Esophagus muscularis mucosa (tissue), 4 donors: ENCODE measurements at places on chromosomes 3 and 15.
A peak's percentile ranks its signal among the peaks of the same experiment; 100 is the strongest.

DNA sequence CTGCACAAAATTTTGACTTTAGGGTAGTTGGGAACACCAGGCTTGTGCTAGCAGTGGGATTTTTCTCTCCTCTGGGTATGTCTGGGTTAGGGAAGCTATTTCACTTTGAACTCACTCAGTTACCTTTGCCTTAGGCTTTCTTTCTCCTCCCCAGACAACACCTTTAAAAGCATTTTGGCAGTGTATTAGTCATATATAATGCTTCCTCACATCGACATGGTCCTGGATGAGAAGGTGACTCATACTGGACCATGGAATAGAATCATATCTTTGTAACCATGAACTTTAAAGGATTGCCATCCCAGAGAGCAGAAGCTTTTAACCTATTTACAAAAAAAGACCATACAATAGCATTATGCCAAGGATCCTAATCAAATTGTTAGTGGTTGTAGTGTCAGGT lies 2.7 kb downstream of the RYR3 start:
- H3K4me3 ChIP-seq: no peak overlapping the region
- no peak overlapping the region for H3K27ac ChIP-seq
- DNase-seq: peak; percentile 26
- no peaks in the 10 kb centered on the region for H3K27me3 ChIP-seq

DNA sequence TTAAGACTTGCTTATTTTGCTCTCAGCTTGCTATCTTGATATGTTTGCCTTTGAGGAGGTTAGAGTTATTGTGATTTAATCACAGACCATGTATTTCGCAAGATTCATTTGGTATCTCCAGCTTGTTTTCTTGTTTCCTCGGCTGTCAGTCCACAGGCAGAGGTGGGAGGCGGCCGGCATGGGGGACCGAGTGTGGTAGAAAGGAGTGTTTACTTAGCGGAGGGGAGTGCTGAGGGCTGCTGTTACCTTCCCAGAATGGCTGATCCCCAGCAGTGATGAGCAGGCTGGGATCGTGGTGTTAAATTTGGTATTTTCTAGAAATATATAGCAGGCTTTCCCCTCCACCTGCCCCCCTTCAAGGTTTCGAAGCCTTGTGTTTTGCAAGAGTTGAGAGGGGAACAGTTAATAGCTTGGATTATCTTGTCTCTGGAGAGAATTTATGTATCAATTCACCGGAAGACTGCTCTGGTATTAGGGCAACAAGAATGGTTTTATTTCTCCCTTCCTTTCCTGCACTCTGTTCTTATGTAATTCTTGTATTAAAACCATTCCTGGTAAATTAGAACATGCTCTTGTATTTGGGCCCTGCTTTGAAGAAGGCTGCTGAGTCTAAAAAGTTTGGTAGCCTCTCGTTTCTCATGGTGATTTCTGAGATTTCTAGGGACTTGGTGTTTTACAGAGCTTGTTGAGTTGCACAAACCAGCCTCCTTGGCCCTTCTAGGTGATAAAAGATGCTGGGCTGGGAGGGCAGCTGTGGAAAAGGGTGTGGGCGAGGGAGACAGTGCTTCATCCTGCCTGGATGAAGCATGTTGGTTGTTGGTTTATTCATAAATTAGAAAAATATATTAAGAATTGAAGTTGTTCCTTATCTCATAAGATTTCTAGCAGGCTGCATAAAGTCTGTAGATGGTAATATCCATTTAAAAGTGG lies 151.4 kb downstream of the IGF1R start:
- peak overlapping the region; percentile 36 for H3K4me3 ChIP-seq
- no peaks in the 10 kb centered on the region for H3K27me3 ChIP-seq
- H3K36me3 ChIP-seq: no peaks in the 10 kb centered on the region
- peak overlapping the region; percentile 67 for H3K27ac ChIP-seq

DNA sequence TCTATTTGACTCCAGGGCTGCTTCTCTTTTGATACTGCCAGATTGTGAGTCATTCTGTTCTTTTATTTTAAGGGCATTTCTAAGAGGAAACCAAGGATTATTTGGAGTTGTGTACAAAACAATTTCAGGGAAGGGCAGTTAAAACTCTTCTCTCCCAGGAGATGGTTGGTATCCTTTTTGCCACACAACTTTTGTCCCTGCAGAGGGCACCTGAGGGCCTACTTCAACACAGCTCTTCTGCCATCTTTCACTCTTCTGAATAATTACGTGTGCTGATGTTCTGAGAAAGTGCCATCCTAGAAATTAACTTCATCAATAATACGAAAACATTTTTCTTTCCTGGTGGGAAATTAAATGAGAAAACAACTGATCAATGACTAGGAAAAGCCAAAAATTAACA lies 75.7 kb upstream of the GADL1 start:
- H3K4me1 ChIP-seq: no peaks in the 10 kb centered on the region
- no peaks in the 10 kb centered on the region for H3K36me3 ChIP-seq
- no peak overlapping the region for H3K27ac ChIP-seq
- no peak overlapping the region for H3K4me3 ChIP-seq

GRCh38 chr3:12891985-12892839 lies 50.8 kb upstream of the RPL32 start:
- no peak overlapping the region for H3K27ac ChIP-seq
- no peaks in the 10 kb centered on the region for H3K36me3 ChIP-seq
- peak overlapping the region; percentile 34 for H3K4me3 ChIP-seq
- DNase-seq: no peak
- H3K4me1 ChIP-seq: peaks cover 31% of the 10 kb centered on the region

DNA sequence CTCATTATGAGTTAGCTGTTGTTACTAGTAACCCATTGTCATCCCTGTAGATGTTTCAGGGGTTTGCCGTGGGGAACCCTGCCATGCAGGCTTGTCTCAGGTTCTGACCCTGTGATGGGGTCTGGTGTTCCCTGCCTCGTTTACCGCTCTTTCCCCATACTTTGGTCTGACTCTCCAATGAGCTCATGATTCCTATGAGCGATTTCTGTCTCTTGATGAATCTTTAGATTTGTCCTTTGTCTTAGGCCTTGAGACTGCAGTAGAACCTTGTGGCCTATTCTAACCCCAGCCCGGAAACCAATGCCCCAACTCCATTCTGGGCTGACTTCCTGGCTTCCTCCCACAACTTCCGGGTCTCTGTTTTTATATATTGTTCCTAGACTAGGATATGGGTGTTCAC lies 11.3 kb upstream of the IQGAP1 start:
- no peak overlapping the region for H3K27ac ChIP-seq
- H3K4me1 ChIP-seq: peaks cover 6% of the 10 kb centered on the region
- H3K27me3 ChIP-seq: no peaks in the 10 kb centered on the region
- H3K36me3 ChIP-seq: no peaks in the 10 kb centered on the region

GRCh38 chr3:127329631-127330285 lies 41.9 kb upstream of the PRR20G start:
- DNase-seq: peak; percentile 50

- no peak overlapping the region for H3K4me3 ChIP-seq
- H3K27ac ChIP-seq: peak overlapping the region; percentile 43
- no peak for DNase-seq
- no peaks in the 10 kb centered on the region for H3K27me3 ChIP-seq
- H3K4me1 ChIP-seq: peaks cover 18% of the 10 kb centered on the region
Observed at GRCh38 chr15:65212097-65212496, 824 bp upstream of the CILP start.

GRCh38 chr15:35211240-35211902 lies 126.3 kb upstream of the NANOGP8 start:
- H3K4me1 ChIP-seq: peaks cover 3% of the 10 kb centered on the region
- DNase-seq: no peak
- no peak overlapping the region for H3K27ac ChIP-seq
- no peaks in the 10 kb centered on the region for H3K27me3 ChIP-seq
- H3K36me3 ChIP-seq: no peaks in the 10 kb centered on the region
- H3K4me3 ChIP-seq: no peak overlapping the region

DNA sequence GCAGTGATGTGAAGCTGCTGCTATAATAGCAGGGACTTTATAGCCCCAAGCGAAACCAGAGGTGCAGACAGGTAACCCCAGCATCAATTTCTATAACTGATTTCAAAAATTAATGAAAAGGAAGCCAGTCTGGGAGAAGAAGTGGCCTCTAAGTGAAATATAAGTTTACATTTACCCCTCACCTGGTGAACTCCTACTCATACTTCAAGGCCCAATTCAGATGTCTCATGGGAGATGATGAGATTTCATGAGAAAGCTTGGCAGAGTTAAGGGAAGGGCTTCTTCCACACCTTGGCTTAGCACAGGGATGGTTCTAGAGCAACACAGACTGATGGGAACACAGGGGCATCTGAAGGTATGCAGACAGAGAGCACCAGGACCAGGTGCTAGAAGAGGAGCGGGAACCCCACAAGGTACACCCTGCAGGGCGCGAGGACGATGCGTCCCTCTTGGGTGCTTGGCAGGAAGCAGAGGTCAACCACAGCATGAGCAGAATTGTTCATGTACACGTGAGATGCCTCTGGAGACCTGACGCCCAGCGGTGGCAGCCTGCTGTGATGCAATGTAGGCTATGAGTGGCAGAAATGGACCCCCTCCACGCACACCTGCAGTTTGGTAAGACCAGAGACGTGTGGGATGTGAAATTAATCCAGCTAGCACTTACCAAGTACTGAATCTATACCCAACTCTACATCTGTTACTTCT lies 102.9 kb downstream of the SRGAP3 start:
- H3K4me1 ChIP-seq: peaks cover 13% of the 10 kb centered on the region
- no peak for DNase-seq
- H3K36me3 ChIP-seq: no peaks in the 10 kb centered on the region
- H3K27me3 ChIP-seq: no peaks in the 10 kb centered on the region
- no peak overlapping the region for H3K27ac ChIP-seq

DNA sequence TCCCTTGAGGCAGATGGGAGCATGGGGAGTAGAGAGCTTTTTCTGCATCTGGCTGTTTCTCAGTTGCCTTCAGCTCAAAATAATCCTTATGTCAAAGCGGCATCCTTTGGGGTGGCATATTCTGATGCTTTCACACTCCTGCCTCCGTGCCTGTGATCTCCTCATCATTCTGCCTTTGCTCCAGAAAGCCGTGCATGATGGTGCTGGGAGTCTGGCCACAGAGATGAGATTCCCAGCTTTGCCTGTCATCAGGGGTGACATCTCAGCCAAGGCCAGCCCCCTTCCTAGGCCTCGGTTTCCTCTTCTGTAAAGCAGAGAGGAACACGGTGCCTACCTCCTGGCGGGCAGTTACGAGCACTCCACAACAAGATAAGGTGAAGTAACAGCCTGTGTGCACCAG lies 96.3 kb upstream of the ALDH1A3 start:
- H3K27ac ChIP-seq: no peak overlapping the region
- H3K27me3 ChIP-seq: no peaks in the 10 kb centered on the region
- H3K4me3 ChIP-seq: no peak overlapping the region
- no peaks in the 10 kb centered on the region for H3K4me1 ChIP-seq
- DNase-seq: peak; percentile 39
- no peaks in the 10 kb centered on the region for H3K36me3 ChIP-seq

- H3K4me1 ChIP-seq: peaks cover 14% of the 10 kb centered on the region
- H3K27ac ChIP-seq: no peak overlapping the region
- H3K4me3 ChIP-seq: no peak overlapping the region
- H3K36me3 ChIP-seq: no peaks in the 10 kb centered on the region
- peaks cover 11% of the 10 kb centered on the region for H3K27me3 ChIP-seq
- DNase-seq: no peak
Observed at GRCh38 chr15:78689626-78690025, 48.6 kb upstream of the CHRNB4 start.

- H3K4me1 ChIP-seq: peaks cover 18% of the 10 kb centered on the region
- peak overlapping the region; percentile 71 for H3K27ac ChIP-seq
- H3K27me3 ChIP-seq: no peaks in the 10 kb centered on the region
- peak; percentile 91 for DNase-seq
Observed at GRCh38 chr15:61051569-61052031, 177.5 kb downstream of the RORA start.

- H3K36me3 ChIP-seq: no peaks in the 10 kb centered on the region
- DNase-seq: no peak
- no peak overlapping the region for H3K27ac ChIP-seq
- no peaks in the 10 kb centered on the region for H3K27me3 ChIP-seq
Observed at GRCh38 chr3:193883551-193883950, 252.4 kb upstream of the HES1 start.

- H3K36me3 ChIP-seq: no peaks in the 10 kb centered on the region
- H3K4me1 ChIP-seq: peaks cover 21% of the 10 kb centered on the region
- no peaks in the 10 kb centered on the region for H3K27me3 ChIP-seq
- no peak overlapping the region for H3K27ac ChIP-seq
Observed at GRCh38 chr3:30742796-30743619, 136.6 kb downstream of the TGFBR2 start.

DNA sequence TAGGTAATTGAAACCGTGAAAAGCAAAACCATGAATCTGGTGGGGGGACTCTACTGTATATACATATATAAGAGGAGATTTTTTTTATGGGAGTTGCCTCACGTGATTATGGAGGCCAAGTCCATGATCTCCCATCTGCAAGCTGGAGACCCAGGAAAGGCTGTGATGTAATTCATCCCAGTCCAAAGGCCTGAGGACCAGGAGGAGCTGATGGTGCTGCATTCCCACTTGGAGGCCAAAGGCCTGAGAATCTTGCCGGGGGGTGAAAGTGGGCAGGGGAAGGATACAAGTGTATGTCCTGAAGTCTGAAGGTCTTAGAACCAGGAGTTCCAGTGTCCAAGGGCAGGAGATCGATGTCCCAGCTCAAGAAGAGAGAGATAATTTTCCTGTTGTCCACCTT lies 37.1 kb upstream of the CEMIP start:
- no peaks in the 10 kb centered on the region for H3K27me3 ChIP-seq
- no peak overlapping the region for H3K4me3 ChIP-seq
- H3K27ac ChIP-seq: no peak overlapping the region

DNA sequence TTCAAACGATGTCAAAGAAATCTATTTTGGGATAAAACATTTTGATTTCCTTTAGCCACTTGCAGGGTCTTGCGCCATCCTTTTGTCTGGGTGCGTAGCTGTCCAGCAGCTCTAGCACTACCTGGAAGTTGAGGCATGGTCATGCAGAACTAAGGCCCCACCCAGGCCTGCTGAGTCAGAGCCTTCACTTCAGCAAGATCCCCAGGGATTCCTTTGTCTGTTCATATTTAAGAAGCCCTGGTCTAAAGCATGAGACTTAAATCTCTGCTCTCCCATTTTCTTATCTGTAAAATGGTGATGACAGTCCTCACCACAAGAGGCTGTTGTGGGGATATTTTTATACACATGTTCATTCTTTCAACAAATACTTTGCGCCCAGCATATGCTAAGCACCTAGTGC lies 99.0 kb upstream of the CTDSPL start:
- no peak overlapping the region for H3K27ac ChIP-seq
- H3K27me3 ChIP-seq: no peaks in the 10 kb centered on the region
- peaks cover 12% of the 10 kb centered on the region for H3K36me3 ChIP-seq
- DNase-seq: no peak

DNA sequence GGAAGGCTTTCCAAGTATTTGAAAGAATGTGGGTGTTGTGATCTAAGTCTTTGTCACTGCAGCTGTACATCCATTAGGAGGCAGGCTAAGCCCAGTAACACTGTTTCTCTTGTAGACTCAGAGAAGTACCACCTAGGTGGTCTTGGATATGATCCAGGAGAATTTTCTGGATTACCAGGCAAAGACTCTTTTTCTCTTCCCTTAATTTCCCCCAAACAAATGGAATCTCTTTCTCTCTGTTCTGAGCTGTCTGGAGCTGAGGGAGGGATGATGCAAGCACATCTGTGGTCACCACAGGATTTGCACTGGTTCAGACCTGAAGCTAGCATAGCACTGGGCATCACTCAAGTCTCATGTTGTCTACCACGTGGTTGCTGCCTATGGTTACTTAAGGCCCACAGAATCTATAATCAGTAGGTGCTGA lies 227.6 kb downstream of the NECTIN3 start:
- H3K4me3 ChIP-seq: no peak overlapping the region
- no peak overlapping the region for H3K27ac ChIP-seq
- no peaks in the 10 kb centered on the region for H3K36me3 ChIP-seq
- no peaks in the 10 kb centered on the region for H3K4me1 ChIP-seq
- DNase-seq: no peak

- H3K27ac ChIP-seq: no peak overlapping the region
- DNase-seq: peak; percentile 19
- H3K4me3 ChIP-seq: no peak overlapping the region
- peaks cover 20% of the 10 kb centered on the region for H3K36me3 ChIP-seq
- H3K4me1 ChIP-seq: peaks cover 47% of the 10 kb centered on the region
Observed at GRCh38 chr3:119304201-119304713, 10.1 kb downstream of the ARHGAP31 start.
